ENCODE measurements at places on chromosomes 12 and 14.

DNA sequence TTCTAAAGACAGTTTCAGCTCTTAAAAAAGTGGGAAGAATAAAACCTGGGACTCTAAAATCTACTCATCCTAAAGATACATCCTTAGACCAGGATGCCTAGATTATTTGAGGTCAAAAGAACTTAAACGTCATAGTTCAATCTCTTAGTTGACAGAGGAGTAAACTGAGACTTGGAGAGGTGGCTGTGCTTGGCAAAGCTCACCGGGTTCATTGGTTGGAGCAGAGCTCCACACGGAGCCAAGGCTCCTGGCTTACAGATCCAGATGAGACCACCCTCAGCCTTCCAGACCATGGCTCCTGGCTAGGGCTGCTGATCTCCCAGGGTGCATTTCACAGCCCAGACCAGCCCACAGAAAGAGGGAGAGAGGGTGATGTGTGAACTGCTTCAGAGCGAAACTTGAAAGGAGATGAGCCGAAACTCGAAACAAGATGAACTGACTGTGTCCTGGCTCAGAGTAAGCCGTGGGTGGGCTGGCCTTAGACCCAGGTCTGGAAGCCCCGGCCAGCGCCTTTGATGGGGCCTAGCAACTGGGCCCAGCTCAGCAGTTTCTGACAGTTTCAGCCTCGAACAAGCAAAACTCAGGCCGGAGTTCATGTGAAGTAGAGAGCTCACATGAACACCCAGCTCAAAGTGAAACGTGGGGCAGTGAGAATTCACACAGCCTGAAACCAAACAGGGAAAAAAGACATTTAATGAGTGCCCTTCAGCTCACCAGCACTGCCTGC lies 1044.8 kb downstream of the BCL11B start:
- peak; percentile 27 for DNase-seq

DNA sequence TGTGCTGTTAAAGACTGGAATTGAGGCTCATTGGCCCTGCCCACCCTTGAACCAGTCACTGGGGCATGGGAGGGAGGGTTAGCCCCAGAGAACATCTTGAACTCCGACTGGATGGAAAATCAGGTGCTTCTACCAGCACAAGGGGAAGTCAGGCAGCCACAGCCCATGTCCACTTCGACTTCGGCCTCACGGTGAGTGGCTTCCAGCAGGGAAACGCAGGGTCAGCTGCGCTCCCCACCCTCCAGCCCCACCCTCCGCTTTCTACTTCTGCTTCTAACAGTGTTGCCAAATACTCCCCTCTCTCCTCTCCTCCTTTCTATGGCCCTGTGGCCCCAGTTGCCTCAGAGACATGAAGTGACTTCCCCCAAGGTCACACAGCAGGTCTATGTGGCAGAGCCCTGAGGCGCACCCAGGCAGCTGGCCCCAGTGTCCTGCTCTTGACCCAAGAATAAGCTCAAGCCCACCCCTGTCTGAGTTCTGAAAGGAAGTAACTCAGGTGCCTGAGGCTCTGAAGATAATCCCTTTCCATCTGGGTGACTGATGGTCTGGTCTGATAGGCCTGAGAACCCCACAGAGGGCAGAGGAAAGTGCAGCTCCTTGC lies 11.9 kb upstream of the SH2B3 start:
- DNase-seq: no peak

GRCh38 chr14:99921425-99921824 lies 128.2 kb downstream of the EML1 start:
- DNase-seq: no peak

GRCh38 chr12:33721561-33721960 lies 281.9 kb upstream of the SYT10 start:
- DNase-seq: no peak

GRCh38 chr12:71652656-71653055 lies 11.0 kb downstream of the ZFC3H1 start:
- DNase-seq: no peak

GRCh38 chr14:57066887-57067513 lies 201.7 kb downstream of the EXOC5 start:
- DNase-seq: peak; percentile 11

Measured in T-cell (primary cell).